Left lung (tissue), 14 donors: ENCODE measurements at places on chromosomes 1 and 21. TPM values are rescaled to one million over a fixed set of nuclear protein-coding genes. Genes with fewer than 3 reads are reported as not detected.

B3GALT2 gene
- 18.1 TPM for polyA plus RNA-seq

DNA sequence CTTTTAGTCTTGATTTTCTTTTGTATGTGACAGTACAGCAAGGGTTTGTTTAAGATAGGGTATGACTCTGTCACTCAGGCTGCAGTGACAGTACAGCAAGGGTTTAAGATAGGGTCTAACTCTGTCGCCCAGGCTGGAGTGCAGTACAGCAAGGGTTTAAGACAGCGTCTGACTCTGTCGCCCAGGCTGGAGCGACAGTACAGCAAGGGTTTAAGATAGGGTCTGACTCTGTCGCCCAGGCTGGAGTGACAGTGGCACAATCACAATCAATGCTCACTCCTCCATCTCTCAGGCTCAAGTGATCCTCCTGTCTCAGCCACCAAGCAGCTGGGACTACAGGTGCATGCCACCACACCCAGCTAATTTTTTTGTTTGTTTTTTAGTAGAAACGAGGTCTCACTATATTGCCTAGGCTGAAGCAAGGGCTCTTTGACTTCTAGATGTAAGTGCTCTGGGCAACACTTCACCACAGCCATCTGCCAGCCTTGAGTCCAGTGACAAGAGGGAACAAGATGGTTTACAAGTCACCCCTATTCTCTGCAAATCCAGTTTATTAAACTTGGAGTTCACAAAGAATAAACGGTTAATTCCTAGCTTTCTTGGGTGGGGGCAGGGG is 965 bp upstream of the SH2D5 start:
- DNase-seq: no peak

DNA sequence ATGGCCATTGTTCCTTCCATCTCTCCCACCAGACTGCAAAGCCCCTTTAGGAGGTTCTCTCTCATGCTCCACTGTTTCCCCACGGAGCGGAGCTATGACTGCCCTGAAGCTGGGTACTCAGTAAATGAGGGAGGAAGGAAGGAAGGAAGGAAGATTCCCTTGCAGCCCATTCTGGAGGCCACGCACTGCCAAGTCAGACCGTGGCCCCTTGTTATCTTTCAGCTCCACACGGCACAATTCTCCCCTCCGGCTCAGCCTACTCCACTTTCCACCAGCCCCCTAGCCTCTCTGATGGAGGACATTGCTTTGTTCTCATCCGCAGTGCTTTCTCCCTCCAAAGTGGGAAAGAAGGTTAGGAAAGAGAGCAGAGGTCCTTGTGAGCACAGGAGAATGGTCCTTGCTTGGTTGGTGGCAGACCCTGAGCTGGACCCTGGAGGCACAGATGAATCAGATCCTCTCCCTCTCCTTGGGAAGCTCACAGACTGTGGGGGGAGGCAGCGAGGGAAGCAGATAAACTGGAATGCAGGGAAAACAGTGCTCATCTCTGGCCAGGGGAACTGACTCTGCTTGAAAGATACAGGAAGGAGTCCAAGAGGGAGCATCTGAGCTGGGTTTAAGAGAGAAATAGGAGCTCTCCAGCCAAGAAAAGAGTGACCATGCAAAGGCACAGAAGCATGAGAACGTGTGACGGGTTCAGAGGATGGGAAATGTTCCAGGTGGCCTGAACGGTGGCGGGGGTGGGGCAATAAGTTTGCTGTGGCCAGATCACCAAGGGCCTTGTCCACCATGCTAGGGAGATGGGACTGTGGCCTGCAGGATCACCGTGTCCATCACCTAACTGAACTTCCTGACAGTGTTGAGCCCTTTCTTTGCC is 52.6 kb downstream of the GLIS1 start:
- no peak for DNase-seq

SLC16A4 gene
- 7.2 TPM for polyA plus RNA-seq

DNA sequence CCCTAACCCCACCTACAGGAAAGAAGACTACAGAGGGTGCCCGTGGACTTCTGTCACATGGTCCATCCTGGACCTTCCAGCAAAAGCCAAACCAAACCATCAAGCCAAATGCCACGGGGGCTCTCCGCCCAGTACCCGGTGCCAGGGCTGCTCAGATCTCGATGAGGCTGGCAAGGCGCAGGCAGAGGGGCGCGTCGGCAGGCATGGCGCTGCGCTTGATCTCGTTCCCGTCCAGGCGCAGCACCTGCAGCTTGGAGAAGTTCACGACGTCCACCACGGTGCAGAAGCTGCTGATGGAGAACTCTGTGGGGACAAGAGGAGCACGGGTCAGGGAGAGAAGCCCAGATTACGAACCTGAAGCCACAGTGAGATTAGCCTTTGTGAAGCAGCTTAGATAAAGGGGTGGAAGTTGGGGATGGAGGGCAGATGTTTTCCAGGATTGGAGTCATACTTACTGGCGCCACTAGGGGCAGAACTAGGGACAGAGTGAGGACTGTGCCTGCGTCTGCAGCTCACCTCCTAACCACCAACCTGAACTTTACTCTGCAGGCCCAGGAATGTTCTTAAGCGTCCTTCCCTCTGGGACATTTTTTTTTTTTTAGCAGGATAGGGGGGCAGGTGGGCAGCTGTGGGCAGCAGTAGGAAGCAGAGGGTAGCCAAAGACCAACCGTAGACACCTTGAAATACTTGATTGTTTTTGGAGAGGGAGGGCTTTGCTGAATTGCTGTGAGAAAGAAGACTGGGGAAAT is 8.6 kb downstream of the FMOD start:
- no peak for DNase-seq
